ENCODE measurements at places on chromosomes 7 and 10.

DNA sequence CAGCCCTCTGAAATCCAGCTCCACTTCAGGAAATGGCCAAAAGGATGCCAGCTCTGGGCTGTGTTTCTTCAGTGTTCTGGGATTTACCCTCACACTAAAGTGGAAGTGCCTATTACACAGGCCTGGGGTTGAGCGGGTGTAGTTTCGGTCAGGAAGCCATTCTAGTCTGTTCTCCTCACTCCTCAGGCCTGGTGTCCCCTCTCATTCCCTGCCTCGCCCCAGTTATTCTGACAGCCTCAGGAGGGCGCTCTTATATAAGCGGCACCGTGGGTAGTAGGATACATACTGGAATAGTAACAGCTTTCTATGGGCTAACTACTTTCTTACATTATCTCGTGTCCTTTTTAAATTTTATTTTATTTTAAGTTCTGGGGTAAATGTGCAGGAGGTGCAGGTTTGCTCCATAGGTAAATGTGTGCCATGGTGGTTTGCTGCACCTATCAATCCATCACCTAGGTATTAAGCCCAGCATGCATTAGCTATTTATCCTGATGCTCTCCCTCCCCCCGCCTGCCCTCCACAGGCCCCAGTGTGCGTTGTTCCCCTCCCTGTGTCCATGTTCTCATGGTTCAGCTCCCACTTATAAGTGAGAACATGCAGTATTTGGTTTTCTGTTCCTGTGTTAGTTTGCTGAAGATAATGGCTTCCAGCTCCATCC lies 12.2 kb upstream of the LGI1 start:
- no peak for DNase-seq

- no peak for DNase-seq
Measured at GRCh38 chr7:87000344-87000743, 59.1 kb downstream of the ELAPOR2 start.

DNA sequence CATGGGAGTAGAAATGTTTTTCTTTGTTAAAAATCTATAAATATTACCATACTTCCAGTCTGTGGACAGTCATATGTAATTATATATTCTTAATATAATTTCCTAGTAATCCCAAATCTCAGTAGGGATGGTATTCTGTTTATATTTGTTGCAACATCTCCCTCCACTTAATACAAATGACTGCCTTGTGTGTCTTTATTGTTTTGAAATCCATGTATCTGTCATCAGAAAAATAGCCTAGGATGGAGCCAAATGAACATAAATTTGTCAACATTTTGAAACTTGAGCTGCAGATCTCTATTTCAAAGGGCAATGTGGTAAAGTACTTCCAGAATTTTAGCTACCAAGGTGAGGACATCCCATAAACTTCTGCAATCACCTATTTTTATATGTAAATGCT lies 290.7 kb downstream of the TSPAN12 start:
- no peak for DNase-seq

DNA sequence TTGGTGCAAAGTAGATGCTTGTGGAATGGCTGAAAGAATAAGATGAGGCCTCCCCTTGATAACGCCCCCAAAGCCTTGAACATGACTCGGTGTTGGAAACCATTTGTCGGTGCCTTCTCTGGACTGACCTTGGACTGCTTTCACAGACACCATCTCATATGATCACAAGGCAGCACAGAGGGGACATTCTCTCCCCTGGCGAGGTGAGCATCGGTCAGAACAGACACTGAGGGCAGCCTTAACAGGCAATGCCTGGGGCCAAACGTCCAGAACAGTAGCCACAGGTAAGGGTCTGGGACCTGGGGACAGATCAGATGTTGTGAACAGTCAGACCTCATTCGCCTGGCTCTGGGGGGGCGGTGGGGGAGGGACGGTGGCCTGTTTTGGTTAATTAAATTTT lies 2.8 kb upstream of the TRRAP start:
- no peak for DNase-seq

- DNase-seq: no peak
Measured at GRCh38 chr10:34010891-34011290, 676.4 kb upstream of the NRP1 start.

Data from stimulated activated CD8-positive, alpha-beta memory T cell treated with anti-CD3 and anti-CD28 coated beads, Interleukin-15, amount 100 ng/mL, for 48 hours (primary cell).